NCI-H1694 (cell line): ENCODE measurements at places on chromosomes 6 and 20.
A peak's percentile ranks its signal among the peaks of the same experiment; 100 is the strongest.

DNA sequence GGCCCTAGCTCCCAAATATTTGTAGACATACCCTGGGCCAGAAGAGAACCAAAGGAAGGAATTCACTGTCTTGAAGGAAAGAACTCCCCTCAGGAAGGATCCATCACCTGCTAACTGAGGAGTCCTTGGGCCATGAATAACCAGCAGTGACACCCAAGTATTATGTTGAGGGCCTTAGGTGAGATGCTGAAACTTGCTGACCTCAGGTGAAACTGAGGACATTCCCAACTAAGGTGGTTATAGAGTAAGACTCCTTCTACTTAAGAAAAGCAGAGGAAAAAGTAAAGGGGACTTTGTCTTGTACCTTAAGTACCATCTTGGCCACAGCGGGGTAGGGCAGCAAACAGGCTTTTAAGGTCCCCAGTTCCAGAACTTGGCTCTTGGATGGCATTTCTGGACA, 491.7 kb downstream of the C6orf118 start:
- no peak for DNase-seq

DNA sequence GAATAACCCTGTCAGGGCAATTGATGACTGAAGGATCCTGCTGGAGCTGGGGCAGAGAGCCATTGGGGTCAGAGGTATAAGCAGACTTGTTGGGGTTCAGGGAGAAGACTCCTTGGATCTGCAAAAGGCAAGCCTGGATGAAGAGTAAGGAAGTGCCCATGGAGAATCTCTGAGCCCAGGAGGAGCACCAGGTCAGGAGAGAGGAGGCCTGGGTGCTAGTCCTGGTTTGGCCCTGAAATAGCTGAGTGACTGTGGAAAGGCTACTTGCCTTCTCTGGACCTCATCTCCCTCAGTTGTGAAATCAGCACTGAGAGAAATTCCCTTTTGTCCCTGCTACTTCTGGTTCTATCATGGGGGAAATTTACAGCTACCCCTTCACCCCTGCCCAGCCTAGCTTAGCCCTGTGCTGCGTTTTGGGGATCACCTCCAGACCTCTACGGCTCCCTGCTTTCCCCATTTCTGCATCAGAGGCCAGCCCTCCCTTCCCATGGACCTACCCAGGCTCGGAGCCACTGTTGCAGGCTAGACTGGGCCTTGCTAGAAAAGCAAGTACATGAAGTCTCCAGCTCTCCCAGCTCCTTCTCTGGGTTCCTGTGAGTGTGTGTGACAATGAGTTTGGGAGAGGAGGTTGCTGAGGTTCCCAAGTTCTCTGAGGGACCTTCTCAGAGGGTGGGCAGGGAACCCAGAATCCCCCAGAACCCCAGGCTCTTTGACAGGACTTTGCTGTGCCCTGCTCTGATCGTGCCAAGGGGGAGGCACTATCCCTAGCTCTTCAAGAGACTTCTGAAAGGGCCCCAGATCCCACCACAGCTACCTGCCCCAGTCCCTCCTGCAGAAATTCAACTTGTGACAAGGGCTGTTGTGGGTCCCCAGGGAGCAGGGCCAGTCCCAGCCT, 2.3 kb upstream of the NCR2 start:
- DNase-seq: no peak

GRCh38 chr6:138008791-138009190, 98.4 kb downstream of the PERP start:
- DNase-seq: no peak

- DNase-seq: no peak
Measured at GRCh38 chr20:62039738-62040137, 25.9 kb downstream of the TAF4 start.

DNA sequence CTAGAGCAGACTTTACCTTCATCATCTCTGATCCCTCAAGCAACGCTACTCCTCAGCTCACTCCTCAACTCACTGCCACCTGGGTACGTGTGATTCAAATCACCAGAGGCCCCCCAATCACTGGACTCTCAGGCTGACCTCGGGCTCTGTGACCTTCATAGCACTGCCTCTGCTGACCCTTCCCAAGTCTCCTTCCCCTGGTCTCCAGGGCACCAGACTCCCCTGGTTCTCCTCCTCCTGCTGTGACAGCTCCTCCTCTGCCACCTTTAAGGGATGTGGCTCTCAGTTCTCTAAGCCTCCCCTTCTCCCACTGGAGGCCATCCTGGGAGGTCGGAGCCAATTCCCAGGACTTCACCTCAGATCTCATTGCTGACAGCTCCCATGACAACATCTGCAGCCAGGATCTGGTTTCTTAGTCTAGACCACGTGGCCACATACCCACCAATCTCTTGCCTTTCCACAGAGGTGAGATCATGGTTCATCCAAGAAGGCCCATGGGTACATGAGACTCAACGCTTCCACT, 90.4 kb downstream of the NFATC2 start:
- DNase-seq: no peak

DNA sequence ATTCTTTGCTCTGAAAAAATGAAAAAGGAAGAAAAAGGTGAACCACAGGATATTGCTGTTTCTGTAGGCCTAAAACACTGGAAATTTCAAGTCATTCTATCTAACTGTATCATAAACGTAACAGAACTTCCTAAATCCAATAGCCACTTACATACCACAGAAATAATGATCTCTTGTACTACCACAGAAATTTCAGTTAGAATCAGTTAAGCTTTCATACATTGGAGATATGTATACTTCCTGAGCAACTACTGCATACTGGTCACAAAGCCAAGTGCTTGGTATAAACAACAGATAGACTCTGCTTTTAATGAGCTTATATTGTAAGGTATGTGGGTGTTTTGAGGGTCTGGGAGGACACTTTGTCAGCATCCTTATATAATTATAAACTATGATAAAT, 38.6 kb downstream of the VTA1 start:
- DNase-seq: no peak

DNA sequence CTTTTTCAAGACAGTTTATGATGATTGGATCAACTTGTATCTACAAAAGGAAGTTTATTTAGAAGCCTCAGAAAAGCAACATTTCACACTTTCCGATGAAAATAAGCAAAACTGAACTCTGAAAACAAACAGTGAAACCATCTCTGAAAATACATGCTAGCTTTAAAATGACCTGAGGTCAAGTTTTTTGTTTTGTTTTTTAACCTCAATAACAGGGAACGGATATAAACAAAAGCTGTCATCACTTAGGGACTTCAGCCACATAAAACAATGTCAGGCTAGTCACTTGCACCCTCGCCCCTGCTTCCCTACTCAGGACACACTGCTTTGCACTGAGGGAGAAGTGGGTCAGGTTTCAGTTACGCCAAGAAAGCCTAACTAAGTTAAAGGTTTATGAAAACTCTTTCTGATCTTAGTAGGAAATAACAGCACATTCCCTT, 11.6 kb downstream of the BACH2 start:
- no peak for DNase-seq

DNA sequence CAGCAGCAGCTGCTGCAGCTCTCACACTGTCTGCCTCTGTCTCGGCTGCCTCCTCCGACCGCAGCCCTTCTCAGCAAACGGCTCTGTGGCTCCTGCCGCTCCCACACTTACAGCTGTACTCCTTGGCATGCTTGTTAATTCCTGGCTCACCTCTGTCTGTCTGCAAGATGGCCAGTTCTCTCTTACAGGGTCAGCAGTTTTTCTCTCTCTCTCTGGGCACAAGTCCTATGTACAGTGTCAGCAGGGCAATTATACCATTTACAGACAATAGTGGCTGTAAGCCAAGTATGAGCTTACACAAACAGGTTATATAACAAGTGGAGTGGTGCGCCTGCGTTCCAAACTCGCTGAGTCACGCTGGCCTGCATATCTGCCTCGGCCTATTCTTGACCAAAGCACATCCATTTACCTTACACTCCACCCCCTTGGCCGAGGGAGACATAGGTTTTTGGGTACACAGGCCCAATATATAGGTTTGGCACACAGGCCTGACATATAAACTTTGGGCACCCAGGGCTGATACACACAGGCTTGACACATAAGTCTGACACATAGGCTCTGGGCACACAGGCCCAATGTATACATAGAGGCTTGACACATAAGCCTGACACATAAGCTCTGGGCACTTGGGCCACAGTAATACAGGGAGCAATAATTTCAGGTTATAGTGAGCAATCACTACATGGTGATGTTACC, 4.4 kb downstream of the ZKSCAN3 start:
- no peak for DNase-seq

- no peak for DNase-seq
Measured at GRCh38 chr6:28553986-28554881, 28.6 kb downstream of the GPX5 start.

DNA sequence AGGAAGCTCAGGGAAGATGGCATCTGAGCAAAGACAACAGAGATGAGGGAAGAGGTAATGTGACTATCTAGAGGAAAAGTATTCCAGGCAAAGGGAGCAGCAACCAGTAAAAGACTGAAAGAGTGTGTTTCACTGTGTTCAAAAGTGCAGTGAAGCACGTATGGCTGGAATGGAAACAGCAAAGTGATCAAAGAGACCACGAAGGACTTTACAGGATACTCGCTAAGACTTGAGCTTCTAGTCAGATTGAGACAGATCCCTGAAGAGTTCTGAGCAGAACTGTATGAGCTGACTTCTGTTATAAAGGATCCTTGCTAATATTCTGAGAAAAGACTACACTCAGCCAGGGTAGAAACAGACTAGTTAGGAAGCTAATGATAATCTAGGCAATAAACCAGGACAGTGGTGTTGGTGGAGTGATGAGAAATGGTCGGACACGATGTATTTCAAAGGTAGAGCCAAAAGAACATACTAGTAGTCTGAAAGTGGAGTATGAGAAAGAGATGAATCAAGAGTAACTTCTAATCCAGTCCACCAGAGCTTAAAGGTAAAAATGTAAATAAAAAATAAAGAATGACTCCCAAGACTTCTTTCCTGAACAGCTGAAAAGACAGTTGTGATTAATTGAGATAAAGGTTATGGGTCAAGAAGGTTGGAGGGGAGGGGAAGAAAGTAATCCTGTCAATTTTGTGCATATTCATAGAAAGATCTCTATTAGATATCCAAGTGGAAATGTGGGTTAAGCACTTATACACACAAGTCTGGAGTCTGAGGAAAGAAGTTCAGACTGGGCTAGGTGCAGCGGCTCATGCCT, 14.2 kb downstream of the SEC63 start:
- DNase-seq: no peak

DNA sequence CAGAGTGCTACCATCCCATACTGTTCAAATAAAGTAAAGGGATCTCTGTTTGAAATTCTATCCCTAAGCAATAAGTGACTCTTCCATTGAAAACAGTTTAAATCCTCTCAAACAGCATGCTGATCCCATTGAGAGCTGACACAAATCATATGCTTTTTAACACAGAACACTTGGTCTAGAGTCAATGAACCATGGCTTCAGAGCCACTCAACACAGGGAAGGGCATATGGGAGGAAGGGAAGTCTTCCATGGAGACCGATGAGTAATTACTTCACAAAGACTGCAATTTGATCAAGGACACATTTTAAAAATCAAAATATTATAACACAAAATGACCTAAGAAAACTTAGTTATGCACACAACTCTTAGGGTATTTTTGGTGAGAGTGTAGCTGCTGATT, 1073.0 kb upstream of the MAP3K7 start:
- DNase-seq: peak; percentile 34

DNA sequence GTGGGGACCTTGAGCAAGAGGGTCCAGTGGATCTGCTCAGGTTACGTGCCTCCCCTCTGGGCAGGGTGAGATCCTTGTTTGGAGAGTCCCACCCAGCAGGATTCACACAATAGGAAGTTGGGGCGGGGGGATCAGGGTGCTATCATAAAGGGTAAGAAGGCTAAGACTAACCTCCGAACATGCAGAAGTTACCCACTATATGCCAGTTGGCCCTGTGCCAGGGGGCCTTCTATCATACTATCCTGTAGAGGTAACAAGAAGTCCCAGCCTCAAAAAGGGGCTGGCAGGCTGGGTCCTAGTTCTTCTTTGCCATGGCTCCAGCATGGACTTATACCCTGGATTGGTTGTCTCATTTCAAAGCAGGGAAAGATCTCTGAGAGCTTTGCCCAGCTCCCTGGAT, 94.1 kb downstream of the CDH26 start:
- DNase-seq: no peak

- no peak for DNase-seq
Measured at GRCh38 chr6:39653612-39654011, 71.6 kb downstream of the KIF6 start.

DNA sequence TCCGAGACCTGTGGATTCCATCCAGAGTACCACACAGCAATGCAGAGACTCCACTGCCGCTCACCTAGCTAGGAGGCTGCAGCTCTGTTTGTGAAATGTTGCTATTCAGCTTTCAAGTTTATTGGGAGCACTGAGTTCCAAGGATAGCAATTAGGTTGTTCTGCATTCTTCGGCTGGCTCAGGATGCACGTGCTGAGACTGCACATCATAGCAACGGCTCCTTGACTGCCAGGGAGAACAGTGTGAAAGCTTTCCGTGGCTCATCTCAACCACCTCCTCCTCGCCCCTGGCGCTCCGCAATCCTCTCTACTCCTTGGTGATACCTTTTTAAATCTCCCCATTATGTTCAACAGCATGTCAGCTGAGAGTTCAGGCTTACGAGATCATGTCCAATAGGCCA, 116.6 kb downstream of the TSHZ2 start:
- no peak for DNase-seq

GRCh38 chr20:32476684-32477593, 108.2 kb downstream of the NOL4L start:
- DNase-seq: no peak

DNA sequence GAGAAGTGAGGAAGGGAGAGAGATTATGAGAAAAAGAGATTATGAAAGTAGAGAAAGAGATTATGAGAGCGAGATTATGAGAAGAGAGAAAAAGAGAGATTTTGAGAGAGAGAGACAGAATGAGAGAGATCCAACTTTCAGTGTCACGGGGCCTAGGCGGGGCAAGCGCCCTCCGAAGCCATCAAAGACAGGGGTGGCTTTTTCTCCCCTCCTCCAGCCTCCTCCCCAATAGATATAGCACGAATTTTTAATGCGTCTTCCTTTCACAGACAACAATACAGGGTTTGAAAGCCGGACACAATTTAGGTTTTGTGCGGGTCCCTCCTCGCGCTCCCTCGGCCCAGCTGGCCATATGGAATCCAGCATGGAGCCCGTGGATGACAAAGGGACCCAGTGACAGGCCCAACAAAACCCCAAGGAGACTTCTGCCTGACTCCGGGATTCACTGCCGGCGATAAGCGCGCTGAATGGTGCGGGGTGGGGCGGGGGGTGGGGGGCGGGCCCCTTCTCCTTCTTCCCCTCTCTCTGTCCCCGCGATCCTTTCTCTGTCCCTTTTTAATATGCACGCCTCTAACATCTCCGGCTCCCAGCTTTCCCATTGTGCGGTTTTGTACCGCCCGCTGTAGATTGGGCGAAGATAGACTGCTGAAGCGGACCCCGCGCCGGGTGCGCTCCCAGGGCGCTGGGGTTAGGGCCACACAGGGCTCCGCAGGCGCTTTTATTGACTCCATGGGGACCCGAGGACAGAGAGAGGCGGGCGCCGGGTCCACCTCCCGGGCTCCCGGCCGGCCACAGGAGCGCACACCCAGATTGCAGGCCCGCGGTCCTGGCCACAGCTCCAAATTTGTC, 5.4 kb downstream of the NKX2-2 start:
- DNase-seq: no peak

- DNase-seq: no peak
Measured at GRCh38 chr20:10430000-10430466, 4.0 kb downstream of the MKKS start.

- DNase-seq: no peak
Measured at GRCh38 chr6:20669571-20670314, 135.5 kb downstream of the CDKAL1 start.

GRCh38 chr6:134516582-134516981, 198.7 kb upstream of the SGK1 start:
- no peak for DNase-seq

GRCh38 chr6:22025468-22026163, 271.2 kb downstream of the PRL start:
- no peak for DNase-seq

GRCh38 chr6:43203718-43204095, 21.7 kb downstream of the CUL9 start:
- DNase-seq: no peak
